K562 (cell line): ENCODE measurements at places on chromosomes 6 and 20. TPM values are rescaled to one million over a fixed set of nuclear protein-coding genes. Genes with fewer than 3 reads are reported as not detected.
A peak's percentile ranks its signal among the peaks of the same experiment; 100 is the strongest.

Gene ATP6V1G2
- polyA plus RNA-seq, result 0.38 and 0.78 TPM in 2 replicates

Gene DDX43
- polyA plus RNA-seq, result 0.57 and 0.88 TPM in 2 replicates

Gene KHDC1L
- 0.39 and 0.41 TPM in 2 replicates for polyA plus RNA-seq

Gene DEFB126
- not detected in 2 replicates for polyA plus RNA-seq

Gene CRYBG1
- polyA plus RNA-seq, result 0.04 and 0.11 TPM in 2 replicates

Gene CST7
- 0.23 TPM in 1 of 2 replicates, not detected in the other for polyA plus RNA-seq

DNA sequence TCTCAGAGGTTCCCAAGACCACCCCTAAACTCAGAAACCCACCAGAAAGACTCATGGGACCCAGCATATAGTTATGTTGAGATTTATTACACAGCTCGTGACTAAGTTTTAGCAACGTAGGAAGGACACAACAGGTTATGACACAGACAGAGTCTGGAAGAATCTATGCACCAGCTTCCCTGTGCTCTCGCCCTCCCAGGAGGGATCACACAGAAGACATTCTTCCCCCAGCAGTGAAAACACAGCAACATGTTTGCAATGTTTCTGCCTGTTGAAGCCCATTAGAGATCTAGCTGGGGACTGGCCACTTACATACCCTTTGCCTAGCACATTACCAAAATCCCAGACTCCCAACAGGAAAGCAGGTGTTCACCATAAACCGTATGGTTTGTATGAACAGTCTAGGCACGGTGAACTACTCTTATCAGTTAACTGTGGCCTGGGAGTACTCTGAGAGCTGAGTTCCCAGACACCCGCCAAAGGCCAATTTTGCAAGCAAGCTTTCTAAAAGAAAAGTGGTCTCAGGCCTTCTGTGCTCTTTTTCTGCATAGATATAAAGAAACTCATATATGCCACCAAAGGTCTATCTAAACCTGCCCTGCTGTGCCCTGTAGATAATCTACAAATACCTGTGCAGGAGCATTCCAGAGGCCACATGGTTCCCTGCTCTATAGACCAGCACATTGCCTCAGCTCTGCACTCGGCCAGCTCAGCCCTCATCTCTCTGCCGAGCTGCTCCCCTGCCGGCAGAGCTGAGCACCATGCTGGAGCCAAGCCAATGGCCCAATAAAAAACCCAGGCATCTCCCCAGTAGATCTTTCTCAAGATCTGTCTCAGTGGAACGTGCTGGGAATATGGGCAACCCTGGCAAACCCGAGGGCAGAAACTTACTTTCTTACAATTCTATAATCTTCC lies 69.6 kb upstream of the SMIM28 start:
- H3K27me3 ChIP-seq, result peaks cover 24% of the 10 kb centered on the region
- H3K36me3 ChIP-seq, result no peaks in the 10 kb centered on the region
- no peaks in the 10 kb centered on the region for H3K4me1 ChIP-seq
- no peak overlapping the region for H3K4me3 ChIP-seq
- peak; percentile 28 for DNase-seq

DNA sequence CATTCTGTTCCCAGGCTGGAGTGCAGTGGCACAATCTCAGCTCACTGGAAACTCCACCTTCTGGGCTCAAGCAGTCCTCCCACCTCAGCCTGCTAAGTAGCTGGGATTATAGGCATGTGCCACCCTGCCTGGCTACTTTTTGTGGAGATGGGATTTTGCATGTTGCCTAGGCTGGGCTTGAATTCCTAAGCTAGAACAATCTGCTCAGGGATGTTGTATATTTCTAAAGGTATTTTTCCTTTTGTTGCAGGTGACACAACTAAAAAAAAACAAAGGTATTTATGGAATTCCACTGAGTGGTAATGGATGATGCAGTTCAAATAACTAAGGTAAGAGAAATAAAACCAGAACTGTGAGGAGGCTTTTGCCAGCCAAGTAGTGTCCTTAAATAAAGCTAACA lies 49.7 kb downstream of the PTPRA start:
- H3K4me3 ChIP-seq, result no peak overlapping the region
- H3K27ac ChIP-seq, result no peak overlapping the region
- H3K4me1 ChIP-seq, result no peaks in the 10 kb centered on the region
- no peak for DNase-seq

- no peak for DNase-seq
- H3K4me3 ChIP-seq, result no peak overlapping the region
- H3K36me3 ChIP-seq, result no peaks in the 10 kb centered on the region
Measured at GRCh38 chr6:56096946-56097621, 150.3 kb downstream of the COL21A1 start.

DNA sequence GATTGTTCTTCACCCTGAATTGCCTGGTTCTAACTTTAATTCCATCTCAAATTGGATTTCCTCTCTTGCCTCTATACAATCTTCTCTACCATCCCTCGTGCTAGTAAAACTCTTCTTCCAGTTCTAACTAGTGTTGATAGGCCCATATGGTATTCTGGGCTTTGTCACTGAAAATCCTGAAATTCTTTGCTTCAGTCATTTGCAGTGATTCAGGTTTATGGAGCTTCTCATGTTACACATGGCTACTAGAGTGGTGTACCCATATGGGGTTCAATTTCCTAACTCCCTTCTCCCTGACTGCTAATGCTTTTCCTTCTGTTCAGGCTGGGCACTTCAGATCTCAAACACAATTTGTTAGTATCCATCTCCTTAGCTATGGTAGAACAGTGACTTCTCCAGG lies 956.6 kb downstream of the KIF16B start:
- no peak for DNase-seq
- H3K36me3 ChIP-seq, result no peaks in the 10 kb centered on the region
- no peak overlapping the region for H3K27ac ChIP-seq
- no peak overlapping the region for H3K4me3 ChIP-seq
- no peaks in the 10 kb centered on the region for H3K4me1 ChIP-seq

GRCh38 chr6:139027620-139028182 lies 844 bp upstream of the ABRACL start:
- H3K36me3 ChIP-seq, result no peaks in the 10 kb centered on the region
- H3K4me1 ChIP-seq, result peaks cover 11% of the 10 kb centered on the region
- no peak for DNase-seq
- H3K4me3 ChIP-seq, result no peak overlapping the region
- H3K27ac ChIP-seq, result no peak overlapping the region

- no peak overlapping the region for H3K27ac ChIP-seq
- H3K27me3 ChIP-seq, result peaks cover 9% of the 10 kb centered on the region; the same call in 2 of the 3 replicates
- DNase-seq, result no peak
- H3K36me3 ChIP-seq, result no peaks in the 10 kb centered on the region
- no peak overlapping the region for H3K4me3 ChIP-seq
- no peaks in the 10 kb centered on the region; the same call in 2 of the 3 replicates for H3K4me1 ChIP-seq
Measured at GRCh38 chr20:53395188-53395923, 198.3 kb downstream of the ZNF217 start.

DNA sequence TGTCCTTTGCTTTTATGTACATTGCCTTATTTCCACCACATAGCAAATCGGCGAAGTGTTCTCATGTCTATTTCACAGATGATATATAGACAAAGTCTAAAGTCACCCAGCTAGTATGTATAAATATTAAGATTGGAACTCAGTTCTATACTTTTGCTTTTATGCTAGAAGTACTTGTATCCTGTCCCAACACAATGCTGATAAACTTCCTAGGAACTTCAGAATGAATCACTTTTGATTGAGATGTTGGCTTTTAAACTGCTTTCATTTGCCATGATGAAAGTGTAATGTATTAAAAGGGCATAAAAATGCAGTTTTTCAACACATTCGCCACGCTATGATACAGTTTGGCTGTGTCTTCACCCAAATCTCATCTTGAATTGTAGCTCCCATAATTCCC lies 50.8 kb downstream of the GCLC start:
- peaks cover 5% of the 10 kb centered on the region; the same call in 2 of the 3 replicates for H3K4me1 ChIP-seq
- H3K4me3 ChIP-seq, result no peak overlapping the region

- H3K27ac ChIP-seq, result peak overlapping the region; percentile 39; the same call in 2 of the 3 replicates
- no peaks in the 10 kb centered on the region for H3K4me1 ChIP-seq
- H3K4me3 ChIP-seq, result no peak overlapping the region
- DNase-seq, result peak; percentile 56
Measured at GRCh38 chr6:135423649-135424128, 73.9 kb downstream of the AHI1 start.

- DNase-seq, result no peak
- no peaks in the 10 kb centered on the region for H3K4me1 ChIP-seq
- H3K36me3 ChIP-seq, result no peaks in the 10 kb centered on the region
- H3K4me3 ChIP-seq, result no peak overlapping the region
- H3K27ac ChIP-seq, result no peak overlapping the region
Measured at GRCh38 chr6:89212472-89212871, 4.7 kb downstream of the GABRR1 start.

GRCh38 chr6:98995116-98995515 lies 47.4 kb upstream of the FBXL4 start:
- no peaks in the 10 kb centered on the region for H3K4me1 ChIP-seq
- H3K27ac ChIP-seq, result no peak overlapping the region
- H3K4me3 ChIP-seq, result no peak overlapping the region
- H3K36me3 ChIP-seq, result no peaks in the 10 kb centered on the region
- no peak for DNase-seq

GRCh38 chr6:14288910-14289309 lies 171.3 kb downstream of the CD83 start:
- no peak for DNase-seq
- H3K4me1 ChIP-seq, result no peaks in the 10 kb centered on the region; the same call in 2 of the 3 replicates
- H3K27ac ChIP-seq, result no peak overlapping the region
- peaks cover 15% of the 10 kb centered on the region for H3K27me3 ChIP-seq

DNA sequence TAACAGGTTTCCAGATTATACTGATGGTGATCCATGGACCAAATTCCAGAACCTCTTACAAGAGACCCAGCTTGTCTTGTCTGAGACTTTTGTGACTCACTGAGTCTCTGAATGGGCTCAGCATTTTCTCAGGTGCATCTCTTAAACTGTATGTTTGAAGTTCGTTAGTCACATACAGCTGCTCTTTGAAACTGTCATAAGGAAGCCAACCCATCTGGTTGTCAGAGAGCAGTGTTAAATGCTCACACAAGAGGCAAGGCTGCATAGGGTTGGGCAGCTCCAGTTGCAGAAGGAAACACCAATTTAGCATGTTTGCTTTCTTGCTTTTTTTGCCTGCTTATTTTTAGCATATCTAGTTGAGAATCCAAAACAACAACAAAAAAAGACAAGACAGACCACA lies 47.1 kb downstream of the TRIM27 start:
- H3K4me1 ChIP-seq, result peaks cover 6% of the 10 kb centered on the region; the same call in 1 of the 2 replicates
- H3K36me3 ChIP-seq, result no peaks in the 10 kb centered on the region
- H3K27me3 ChIP-seq, result no peaks in the 10 kb centered on the region
- no peak overlapping the region for H3K27ac ChIP-seq
- DNase-seq, result no peak
- H3K4me3 ChIP-seq, result no peak overlapping the region
